ENCODE measurements at places on chromosomes 16 and 17. TPM values are rescaled to one million over a fixed set of nuclear protein-coding genes. Genes with fewer than 3 reads are reported as not detected.
A peak's percentile ranks its signal among the peaks of the same experiment; 100 is the strongest.

DNA sequence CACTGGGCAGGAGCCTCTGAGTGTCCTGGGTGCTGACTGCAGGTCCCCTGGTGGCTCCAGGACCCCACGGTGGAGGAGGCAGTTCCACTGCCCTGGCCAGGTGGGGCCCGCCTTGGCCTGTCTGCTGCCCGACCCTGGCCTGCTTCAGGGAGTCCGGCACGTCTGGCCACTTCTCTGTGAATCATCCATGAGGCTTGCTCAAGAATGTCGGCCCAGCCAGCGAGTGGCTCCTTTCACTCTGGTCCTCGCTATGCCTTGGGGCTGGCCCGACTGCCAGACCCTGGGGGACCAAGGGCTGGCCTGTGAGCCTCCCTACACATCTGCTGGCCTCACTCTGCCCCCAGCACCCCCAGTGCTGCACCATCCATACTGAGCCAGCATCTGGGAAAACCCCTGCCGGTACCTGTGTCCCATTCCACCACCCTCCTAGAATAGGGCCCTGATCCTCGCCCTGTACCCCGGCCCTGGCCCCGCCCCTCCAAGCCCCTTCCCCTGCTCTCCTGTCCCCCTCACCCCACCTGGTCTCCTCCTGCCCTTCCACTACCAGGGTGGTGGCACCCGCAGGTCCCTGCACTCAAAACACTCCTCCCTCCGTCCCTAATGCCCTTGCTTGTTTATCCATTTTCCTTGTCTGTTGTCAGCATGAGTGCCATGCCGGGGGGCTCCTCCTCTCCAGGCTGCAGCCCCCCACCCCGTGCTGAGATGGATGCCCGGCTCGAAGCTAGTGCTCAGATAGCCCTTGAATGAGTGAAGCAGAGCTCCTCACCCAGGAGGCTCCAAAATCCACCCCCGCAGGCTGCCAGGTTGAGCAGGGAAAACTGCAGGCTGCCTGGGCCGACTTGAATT lies 35.5 kb downstream of the ADCY7 start:
- no peak for DNase-seq
- H3K27ac ChIP-seq = no peak overlapping the region
- H3K4me1 ChIP-seq = no peaks in the 10 kb centered on the region
- no peak overlapping the region for H3K4me3 ChIP-seq

WRAP53 gene
- total RNA-seq = 10.4 TPM

GRCh38 chr16:84277244-84277823 lies 17.3 kb upstream of the WFDC1 start:
- no peak overlapping the region for H3K4me3 ChIP-seq
- no peaks in the 10 kb centered on the region for H3K4me1 ChIP-seq
- H3K27ac ChIP-seq = no peak overlapping the region

PLEKHM1 gene
- total RNA-seq = 43.1 TPM

DNA sequence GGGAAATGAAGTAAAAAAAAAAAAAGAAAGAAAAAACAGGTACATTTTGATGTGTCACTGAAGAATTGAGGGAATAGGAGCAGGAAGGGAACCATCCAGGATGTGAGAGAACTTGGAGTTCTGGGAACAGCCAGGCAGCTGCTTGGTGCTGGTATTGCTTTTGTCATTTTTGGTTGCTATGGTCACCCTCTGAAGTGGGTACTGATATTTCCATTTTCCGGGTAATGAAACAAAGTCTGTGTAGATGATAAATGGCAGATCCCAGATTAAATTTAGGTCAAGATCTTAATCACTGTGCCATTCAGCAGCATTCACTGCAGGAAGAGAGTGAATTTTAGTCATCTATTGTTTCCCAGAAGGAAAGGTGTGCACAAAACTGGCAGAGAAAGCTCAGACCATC lies 93.6 kb downstream of the ABCA8 start:
- H3K4me1 ChIP-seq = no peaks in the 10 kb centered on the region
- H3K4me3 ChIP-seq = no peak overlapping the region
- H3K36me3 ChIP-seq = no peaks in the 10 kb centered on the region
- DNase-seq = no peak

SEPTIN1 gene
- total RNA-seq = 117 TPM

CNP gene
- 41.3 TPM for total RNA-seq

GRCh38 chr17:80880648-80880985 lies 111.0 kb upstream of the CHMP6 start:
- no peaks in the 10 kb centered on the region for H3K36me3 ChIP-seq
- DNase-seq = no peak
- H3K27me3 ChIP-seq = no peaks in the 10 kb centered on the region

DNA sequence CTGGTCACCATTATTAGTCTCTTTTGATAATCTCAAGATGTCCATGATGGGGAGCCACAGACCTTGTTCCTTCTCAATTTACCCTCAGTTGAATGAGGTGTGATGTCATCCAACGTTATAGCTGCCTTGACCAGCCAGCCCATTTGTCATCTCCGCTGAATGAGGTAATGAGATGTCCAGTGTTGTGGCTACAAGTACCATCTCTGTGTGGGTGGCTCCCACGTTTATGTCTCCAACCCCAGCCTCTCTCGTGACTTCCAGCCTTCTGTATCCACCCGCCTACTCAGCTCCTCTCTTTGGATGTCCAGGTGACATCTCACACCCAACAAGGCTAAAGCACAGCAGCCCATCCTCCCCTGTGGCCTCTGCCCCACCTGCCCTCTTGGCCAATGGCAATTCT lies 18.2 kb downstream of the DNAH17 start:
- no peaks in the 10 kb centered on the region for H3K36me3 ChIP-seq
- H3K27ac ChIP-seq = no peak overlapping the region
- peaks cover 14% of the 10 kb centered on the region for H3K4me1 ChIP-seq

DNA sequence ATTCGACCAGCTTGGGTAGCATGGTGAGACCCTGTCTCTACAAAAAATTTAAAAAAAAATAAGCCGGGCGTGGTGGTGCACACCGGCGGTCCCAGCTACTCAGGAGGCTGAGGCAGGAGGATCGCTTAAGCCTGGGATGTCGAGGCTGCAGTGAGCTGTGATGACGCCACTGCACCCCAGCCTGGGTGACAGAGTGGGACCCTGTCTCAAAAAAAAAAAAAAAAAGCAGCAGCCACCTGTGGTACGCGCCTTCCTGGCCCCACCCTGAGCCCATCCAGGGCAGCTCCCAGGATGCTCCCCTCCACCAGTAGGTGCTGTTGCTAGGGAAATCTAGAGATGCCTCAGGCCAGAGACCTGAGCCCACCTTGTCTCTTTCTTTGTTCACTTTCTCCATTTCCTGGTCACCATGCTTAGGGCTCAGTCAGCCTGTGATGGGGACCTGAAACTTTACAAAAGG lies 47.4 kb downstream of the TEKT5 start:
- no peak overlapping the region for H3K4me3 ChIP-seq
- no peak for DNase-seq
- no peaks in the 10 kb centered on the region for H3K36me3 ChIP-seq
- no peak overlapping the region for H3K27ac ChIP-seq
- no peaks in the 10 kb centered on the region for H3K27me3 ChIP-seq
- H3K4me1 ChIP-seq = no peaks in the 10 kb centered on the region

DNA sequence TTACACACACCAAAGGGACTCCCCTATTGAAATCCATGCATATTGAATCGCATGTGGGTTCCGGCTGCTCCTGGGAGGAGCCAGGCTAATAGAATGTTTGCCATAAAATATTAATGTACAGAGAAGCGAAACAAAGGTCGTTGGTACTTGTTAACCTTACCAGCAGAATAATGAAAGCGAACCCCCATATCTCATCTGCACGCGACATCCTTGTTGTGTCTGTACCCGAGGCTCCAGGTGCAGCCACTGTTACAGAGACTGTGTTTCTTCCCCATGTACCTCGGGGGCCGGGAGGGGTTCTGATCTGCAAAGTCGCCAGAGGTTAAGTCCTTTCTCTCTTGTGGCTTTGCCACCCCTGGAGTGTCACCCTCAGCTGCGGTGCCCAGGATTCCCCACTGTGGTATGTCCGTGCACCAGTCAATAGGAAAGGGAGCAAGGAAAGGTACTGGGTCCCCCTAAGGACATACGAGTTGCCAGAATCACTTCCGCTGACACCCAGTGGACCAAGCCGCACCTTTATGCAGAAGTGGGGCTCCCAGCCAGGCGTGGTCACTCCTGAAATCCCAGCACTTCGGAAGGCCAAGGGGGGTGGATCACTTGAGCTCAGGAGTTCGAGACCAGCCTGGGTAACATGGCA lies 2.2 kb downstream of the GAA start:
- DNase-seq = peak; percentile 35
- H3K4me1 ChIP-seq = peaks cover 17% of the 10 kb centered on the region
- no peak overlapping the region for H3K27ac ChIP-seq
- H3K4me3 ChIP-seq = no peak overlapping the region
- H3K27me3 ChIP-seq = no peaks in the 10 kb centered on the region
- H3K36me3 ChIP-seq = no peaks in the 10 kb centered on the region

DNA sequence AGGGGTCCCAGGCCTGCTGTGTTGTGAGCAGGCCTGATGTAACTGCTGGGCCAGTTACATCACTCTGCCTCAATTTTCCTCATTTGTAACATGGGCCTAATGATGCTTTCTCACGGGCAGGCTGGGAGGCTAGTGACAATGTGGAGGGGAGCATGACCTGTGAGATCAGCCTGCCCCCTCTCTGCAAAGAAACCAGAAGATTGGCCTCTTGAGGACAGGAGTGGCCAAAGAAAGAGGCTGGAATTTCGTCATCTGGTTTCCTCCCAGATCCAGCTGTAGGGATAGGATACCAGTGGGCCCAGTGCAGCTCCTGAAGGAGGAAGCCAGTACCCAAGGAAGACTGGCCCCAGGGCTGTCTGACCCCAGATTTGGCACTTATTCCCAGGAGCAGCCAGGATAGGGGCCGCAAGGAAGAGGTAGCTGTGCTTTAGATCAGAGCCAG lies 615 bp upstream of the SREBF1 start:
- DNase-seq = peak; percentile 42
- peak overlapping the region; percentile 70 for H3K27ac ChIP-seq
- no peaks in the 10 kb centered on the region for H3K27me3 ChIP-seq
- H3K4me3 ChIP-seq = peak overlapping the region; percentile 80
- no peaks in the 10 kb centered on the region for H3K36me3 ChIP-seq
- peaks cover 62% of the 10 kb centered on the region for H3K4me1 ChIP-seq

GRCh38 chr17:74419928-74420411 lies 11.9 kb upstream of the GPRC5C start:
- H3K36me3 ChIP-seq = no peaks in the 10 kb centered on the region
- no peak for DNase-seq
- no peak overlapping the region for H3K4me3 ChIP-seq
- H3K27me3 ChIP-seq = no peaks in the 10 kb centered on the region
- no peak overlapping the region for H3K27ac ChIP-seq

MT3 gene
- not detected for total RNA-seq

- peak; percentile 97 for DNase-seq
- H3K27me3 ChIP-seq = no peaks in the 10 kb centered on the region
- peaks cover 8% of the 10 kb centered on the region for H3K4me1 ChIP-seq
- H3K4me3 ChIP-seq = peak overlapping the region; percentile 86
- H3K36me3 ChIP-seq = no peaks in the 10 kb centered on the region
- no peak overlapping the region for H3K27ac ChIP-seq
These were observed 25.5 kb upstream of the ALKBH5 start for GRCh38 chr17:18158022-18158600.

DNA sequence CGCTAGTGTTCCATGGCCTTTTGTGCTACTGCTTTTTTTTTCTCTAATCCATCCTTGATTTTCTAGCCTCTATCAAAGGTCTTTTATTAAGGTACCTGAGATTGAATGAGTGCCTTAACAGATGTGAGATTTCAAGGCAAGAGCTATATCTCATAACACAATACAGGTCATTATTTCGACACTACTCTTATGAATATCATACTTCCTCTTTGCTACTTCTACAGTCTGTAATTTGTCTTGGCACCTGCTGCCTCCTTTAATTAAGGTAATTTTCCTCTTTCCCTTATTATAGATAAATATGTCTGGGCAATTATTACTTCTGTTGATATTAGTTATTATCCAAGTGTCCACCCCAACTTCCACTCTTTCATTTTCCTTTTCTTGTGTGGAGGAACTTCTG lies 5.3 kb downstream of the KRT28 start:
- no peaks in the 10 kb centered on the region for H3K4me1 ChIP-seq
- no peaks in the 10 kb centered on the region for H3K36me3 ChIP-seq
- H3K27ac ChIP-seq = no peak overlapping the region
- no peak for DNase-seq
- no peak overlapping the region for H3K4me3 ChIP-seq
- H3K27me3 ChIP-seq = no peaks in the 10 kb centered on the region

CBLN1 gene
- not detected for total RNA-seq

- no peaks in the 10 kb centered on the region for H3K36me3 ChIP-seq
- no peak for DNase-seq
- H3K4me1 ChIP-seq = no peaks in the 10 kb centered on the region
- no peaks in the 10 kb centered on the region for H3K27me3 ChIP-seq
- no peak overlapping the region for H3K4me3 ChIP-seq
- H3K27ac ChIP-seq = no peak overlapping the region
These were observed 45.4 kb downstream of the CLEC19A start for GRCh38 chr16:19330841-19331397.

GRCh38 chr16:68732042-68732680 lies 4.9 kb upstream of the CDH1 start:
- no peaks in the 10 kb centered on the region for H3K36me3 ChIP-seq
- no peak overlapping the region for H3K4me3 ChIP-seq
- H3K27me3 ChIP-seq = no peaks in the 10 kb centered on the region
- no peak overlapping the region for H3K27ac ChIP-seq

GRCh38 chr17:76009969-76010661 lies 9.5 kb downstream of the CDK3 start:
- no peaks in the 10 kb centered on the region for H3K27me3 ChIP-seq
- no peaks in the 10 kb centered on the region for H3K36me3 ChIP-seq
- peaks cover 9% of the 10 kb centered on the region for H3K4me1 ChIP-seq
- peak; percentile 56 for DNase-seq

GRCh38 chr17:66310528-66311148 lies 8.2 kb downstream of the PRKCA start:
- no peaks in the 10 kb centered on the region for H3K27me3 ChIP-seq
- H3K4me1 ChIP-seq = no peaks in the 10 kb centered on the region
- H3K36me3 ChIP-seq = no peaks in the 10 kb centered on the region

GRCh38 chr16:82808036-82808435 lies 181.3 kb downstream of the CDH13 start:
- no peak for DNase-seq
- H3K4me1 ChIP-seq = no peaks in the 10 kb centered on the region
- no peaks in the 10 kb centered on the region for H3K36me3 ChIP-seq
- H3K27ac ChIP-seq = no peak overlapping the region
- H3K27me3 ChIP-seq = no peaks in the 10 kb centered on the region

All from Karpas-422 (cell line).